Fibroblast of skin of scalp (primary cell): ENCODE measurements at places on chromosomes 3 and 15.

DNA sequence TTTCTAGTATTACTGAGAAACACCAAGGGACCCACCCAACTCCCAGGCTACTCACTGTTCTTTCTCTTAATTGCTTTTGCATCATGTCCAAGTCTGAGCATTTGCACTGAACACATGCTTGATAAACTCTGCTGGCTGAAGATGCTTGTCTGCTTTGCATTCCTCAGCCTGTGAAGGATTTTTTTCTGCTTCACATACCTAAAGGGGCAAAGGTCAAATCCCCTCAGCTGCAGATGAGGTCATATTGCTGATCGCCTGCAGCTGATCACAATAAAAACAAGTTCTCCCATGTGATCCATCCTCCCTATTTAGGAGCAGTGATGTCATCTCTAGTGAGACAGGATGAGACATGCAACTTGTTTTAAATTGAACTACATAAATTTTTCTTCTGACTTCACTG is 84.6 kb upstream of the DCBLD2 start:
- DNase-seq, result peak; percentile 79

GRCh38 chr3:27312044-27312668 is 57.0 kb downstream of the NEK10 start:
- DNase-seq, result peak; percentile 80

GRCh38 chr3:13696699-13697098 is 147.8 kb downstream of the FBLN2 start:
- no peak for DNase-seq

DNA sequence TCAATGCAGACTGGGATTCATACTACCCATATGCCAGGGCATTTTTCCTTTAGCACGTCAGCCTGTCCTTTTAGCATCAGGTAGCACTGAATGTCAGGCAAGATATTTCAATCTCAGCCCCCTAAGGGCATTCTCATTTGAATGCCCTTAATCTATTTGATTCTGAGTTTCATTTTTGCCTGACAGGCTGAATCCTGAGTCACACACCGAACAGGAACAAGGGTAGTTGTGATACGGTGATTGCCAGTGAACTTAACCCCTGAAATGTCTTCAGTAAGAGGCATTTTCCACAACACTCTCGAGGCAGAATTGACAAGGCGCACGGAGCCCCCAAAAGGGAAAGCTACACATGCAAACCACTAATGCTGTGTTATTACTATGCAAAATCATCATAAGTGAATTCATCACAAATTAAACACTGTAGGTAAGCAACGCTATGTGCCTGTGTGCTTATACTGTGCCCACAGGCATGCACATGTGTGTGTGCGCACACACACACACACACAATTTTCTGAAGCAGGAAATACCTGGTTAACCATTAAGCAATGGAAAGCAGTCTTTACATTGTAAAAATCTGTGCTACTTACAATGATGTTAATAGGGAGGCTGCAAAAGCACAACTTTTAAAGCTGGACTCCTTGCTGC is 130.4 kb downstream of the ZNF385D start:
- no peak for DNase-seq

DNA sequence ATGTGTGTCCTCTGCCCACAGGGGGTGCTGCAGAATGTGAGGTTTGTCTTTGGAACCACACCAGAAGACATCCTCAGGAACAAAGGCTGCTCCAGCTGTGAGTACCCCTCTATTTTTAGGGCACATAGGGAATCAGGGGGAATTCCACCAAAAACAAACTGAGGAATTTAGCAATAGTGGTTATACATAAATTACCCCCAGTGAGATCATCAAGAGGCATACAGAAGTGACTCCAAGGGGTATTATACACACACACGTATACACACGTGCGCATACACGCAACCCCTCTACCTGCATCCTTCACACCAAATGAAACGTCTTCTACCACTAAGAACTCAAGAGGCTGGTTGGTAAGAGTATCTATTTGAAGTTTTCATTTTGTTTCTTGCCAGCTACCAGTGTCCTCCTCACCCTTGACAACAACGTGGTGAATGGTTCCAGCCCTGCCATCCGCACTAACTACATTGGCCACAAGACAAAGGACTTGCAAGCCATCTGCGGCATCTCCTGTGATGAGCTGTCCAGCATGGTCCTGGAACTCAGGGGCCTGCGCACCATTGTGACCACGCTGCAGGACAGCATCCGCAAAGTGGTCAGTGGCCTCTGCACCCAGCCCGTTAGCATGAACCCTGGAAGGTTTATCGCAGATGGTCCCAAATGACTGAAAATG is 2.9 kb downstream of the THBS1 start:
- peak; percentile 71 for DNase-seq

DNA sequence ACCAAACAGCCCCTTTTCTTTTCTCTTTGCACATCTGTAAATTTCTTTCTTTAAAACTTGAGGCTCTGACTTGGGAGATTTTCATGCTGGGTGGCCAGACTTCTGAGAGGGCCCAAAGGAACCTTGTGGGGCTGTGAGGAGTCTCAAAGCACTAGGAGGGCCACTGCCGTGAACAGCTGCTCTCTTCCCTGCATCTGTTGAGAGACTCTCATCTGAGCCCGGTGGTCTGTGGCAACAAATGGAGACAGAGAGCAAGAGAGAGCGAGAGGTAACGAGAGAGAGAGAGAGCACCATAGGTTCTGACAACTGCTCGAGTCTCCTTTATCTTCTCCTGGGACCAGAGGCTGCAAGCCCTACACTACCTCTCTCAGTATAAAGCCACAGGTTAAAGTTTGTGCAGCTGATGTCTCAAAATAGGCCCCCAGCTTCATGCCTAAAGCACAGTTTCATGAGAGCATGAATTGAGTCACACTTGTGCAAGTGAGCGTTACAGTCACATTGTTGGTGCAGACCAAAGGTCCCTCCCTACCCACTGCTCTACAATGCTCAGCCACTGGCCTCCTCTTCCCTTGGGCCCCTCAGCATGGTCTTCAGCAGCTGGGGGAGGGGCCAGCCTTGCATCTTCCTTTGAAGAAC is 60.7 kb downstream of the ZNF621 start:
- no peak for DNase-seq

DNA sequence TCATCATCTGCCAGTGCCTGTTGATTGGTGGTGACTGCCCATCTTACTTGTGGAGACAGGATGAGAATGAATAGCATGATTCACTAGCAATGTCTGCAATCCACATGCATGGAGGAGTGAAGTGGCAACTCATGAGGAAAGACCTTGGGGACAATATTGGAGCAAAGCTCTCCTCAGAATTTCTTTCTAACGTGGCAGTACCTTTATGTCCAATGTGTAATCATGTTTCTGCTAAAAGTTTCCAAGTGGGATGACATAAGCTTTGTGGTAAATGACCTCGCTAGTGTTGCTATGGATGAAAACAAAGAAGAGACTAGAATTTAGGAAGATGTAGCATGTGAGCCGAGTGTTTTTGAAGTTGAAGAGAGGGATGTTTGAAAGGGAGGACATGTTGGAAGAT is 117.8 kb downstream of the CPNE4 start:
- peak; percentile 31 for DNase-seq

DNA sequence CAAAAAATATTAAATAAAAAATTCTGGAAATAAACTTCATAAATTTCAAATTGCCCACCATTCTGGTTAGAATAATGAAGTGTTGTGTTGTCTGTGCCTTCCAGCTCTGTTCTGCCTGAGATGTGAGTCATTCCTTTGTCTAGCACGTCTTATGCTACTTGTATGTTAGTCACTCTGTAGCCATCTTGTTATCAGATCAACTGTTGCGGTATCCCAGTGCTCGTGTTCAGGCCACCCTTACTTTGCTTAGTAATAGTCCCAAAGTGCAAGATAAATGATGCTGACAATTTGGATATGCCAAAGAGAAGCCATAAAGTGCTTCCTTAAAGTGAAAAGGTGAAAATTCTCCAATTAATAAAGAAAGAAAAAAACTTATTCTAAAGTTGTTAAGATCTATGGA is 527.5 kb downstream of the NAALADL2 start:
- DNase-seq, result peak; percentile 57

- peak; percentile 37 for DNase-seq
Measured at GRCh38 chr15:52013151-52013791, 5.7 kb upstream of the MAPK6 start.
